Heart left ventricle (tissue), 16 donors: ENCODE measurements at places on chromosomes 5 and 9. TPM values are rescaled to one million over a fixed set of nuclear protein-coding genes. Genes with fewer than 3 reads are reported as not detected.

- no peak for DNase-seq
- no peak overlapping the region for H3K27ac ChIP-seq
- H3K4me3 ChIP-seq, result no peak overlapping the region
- H3K4me1 ChIP-seq, result no peaks in the 10 kb centered on the region
- no peaks in the 10 kb centered on the region for H3K27me3 ChIP-seq
- no peaks in the 10 kb centered on the region for H3K36me3 ChIP-seq
These were observed 640.4 kb upstream of the CDH10 start for GRCh38 chr5:25285136-25285535.

- H3K27ac ChIP-seq, result no peak overlapping the region
- no peaks in the 10 kb centered on the region for H3K27me3 ChIP-seq
- no peak overlapping the region for H3K4me3 ChIP-seq
- H3K4me1 ChIP-seq, result peaks cover 20% of the 10 kb centered on the region
- DNase-seq, result peak; percentile 32
These were observed 61.4 kb downstream of the SNX24 start for GRCh38 chr5:122906768-122907167.

DNA sequence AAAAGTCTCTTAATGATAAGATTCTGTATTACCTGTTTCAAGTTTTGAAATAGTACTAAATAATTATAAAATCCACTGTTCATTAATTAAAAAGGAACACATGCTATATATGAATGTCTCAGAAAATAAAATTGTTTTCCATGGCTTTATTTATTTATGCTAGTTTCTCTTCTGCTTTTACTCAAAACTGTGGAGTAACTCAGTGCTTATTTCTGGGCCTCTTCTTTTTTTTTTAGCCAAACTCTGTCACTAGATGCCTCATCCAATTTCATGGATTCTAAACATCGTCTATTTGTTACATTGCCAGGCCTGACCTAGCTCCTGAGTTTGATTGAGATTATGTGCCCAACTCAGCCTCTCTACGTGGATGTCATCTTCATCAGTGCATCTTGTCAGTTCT lies 1509.7 kb downstream of the MAT2B start:
- no peak overlapping the region for H3K27ac ChIP-seq
- H3K27me3 ChIP-seq, result no peaks in the 10 kb centered on the region
- no peak overlapping the region for H3K4me3 ChIP-seq
- DNase-seq, result no peak
- H3K4me1 ChIP-seq, result no peaks in the 10 kb centered on the region

DNA sequence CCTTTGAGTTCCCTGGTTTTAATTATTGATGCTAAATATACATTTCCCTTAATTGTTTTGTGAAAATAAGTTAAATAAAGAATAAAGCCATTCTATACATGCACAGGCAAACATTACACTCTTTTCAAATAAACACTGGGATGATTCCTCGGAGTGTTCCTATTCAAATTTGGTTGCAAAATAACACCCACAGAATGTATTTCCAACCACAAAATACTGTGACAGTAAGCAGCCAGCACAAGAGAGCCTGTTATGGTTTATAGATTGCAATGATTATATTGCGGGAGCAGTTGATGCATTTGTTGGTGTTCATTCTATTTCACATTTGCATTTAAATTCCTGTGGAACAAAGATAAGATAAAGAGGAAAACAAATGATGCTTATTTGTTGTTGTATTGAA lies 632.6 kb upstream of the WWC1 start:
- H3K27me3 ChIP-seq, result no peaks in the 10 kb centered on the region
- no peaks in the 10 kb centered on the region for H3K36me3 ChIP-seq
- H3K27ac ChIP-seq, result no peak overlapping the region
- no peak overlapping the region for H3K4me3 ChIP-seq

DNA sequence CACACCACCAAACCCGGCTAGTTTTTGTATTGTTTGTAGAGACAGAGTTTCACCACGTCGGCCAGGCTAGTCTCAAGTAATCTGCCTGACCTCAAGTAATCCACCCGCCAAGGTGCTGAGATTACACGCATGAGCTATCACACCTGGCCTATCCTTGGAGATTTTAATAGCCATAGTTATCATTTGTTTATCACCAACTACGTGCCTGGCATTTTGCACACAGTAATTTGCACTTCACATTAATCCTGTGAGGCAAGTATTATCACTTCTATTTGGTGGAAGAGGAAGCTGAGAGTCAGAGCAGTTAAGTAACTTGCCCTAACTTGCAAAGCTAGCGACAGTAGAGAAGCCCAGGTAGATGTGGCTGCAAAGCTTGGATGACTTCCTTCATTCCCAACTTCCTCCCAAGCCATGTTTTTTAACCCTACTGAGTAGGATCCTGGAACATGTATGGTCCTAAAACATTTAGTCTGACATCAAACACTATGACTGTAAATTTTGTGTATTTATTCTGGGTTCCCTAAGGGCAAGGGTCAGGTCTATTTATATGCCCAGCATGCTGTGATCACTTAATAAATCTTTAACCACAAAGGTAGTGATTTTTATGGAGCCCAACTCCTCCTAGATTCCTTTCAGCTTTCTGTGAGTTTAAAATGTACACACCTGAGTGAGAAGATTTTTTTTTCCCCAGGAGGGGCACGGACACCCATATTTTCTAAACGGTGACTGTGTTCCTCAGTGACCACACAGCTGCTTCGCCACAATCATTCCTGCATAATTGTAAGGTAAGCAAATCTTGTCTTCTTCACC lies 100.2 kb upstream of the RAI14 start:
- no peak overlapping the region for H3K27ac ChIP-seq
- H3K36me3 ChIP-seq, result no peaks in the 10 kb centered on the region
- no peaks in the 10 kb centered on the region for H3K4me1 ChIP-seq
- no peaks in the 10 kb centered on the region for H3K27me3 ChIP-seq
- DNase-seq, result no peak

PCDHA6 gene
- total RNA-seq, result 0.11 TPM

GARIN3 gene
- total RNA-seq, result not detected
